Tibial nerve (tissue), 4 donors: ENCODE measurements at places on chromosomes 5 and 9. TPM values are rescaled to one million over a fixed set of nuclear protein-coding genes. Genes with fewer than 3 reads are reported as not detected.

DNA sequence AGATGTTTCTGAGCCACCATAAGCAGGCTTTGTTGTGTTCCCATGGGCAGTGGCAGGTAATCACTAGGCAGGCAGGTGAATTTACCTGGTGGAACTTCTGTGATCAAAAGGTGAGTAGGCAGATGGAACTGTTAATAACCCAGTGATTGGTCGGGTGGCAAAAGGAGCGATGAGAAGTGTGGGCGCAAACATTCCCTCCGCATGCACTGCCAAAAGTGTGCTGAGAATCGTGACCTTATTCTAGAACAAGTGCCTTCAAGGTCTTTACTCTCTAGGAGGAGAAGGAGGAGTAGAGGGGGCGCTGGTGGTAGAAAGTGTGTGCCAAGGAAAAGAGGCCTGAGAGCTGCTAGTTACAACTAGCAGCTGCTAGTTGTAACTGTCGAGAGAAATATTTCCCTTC is 3.3 kb downstream of the OTULINL start:
- H3K27ac ChIP-seq, result no peak overlapping the region
- H3K4me1 ChIP-seq, result no peaks in the 10 kb centered on the region
- H3K36me3 ChIP-seq, result no peaks in the 10 kb centered on the region
- no peaks in the 10 kb centered on the region for H3K27me3 ChIP-seq
- DNase-seq, result no peak

DNA sequence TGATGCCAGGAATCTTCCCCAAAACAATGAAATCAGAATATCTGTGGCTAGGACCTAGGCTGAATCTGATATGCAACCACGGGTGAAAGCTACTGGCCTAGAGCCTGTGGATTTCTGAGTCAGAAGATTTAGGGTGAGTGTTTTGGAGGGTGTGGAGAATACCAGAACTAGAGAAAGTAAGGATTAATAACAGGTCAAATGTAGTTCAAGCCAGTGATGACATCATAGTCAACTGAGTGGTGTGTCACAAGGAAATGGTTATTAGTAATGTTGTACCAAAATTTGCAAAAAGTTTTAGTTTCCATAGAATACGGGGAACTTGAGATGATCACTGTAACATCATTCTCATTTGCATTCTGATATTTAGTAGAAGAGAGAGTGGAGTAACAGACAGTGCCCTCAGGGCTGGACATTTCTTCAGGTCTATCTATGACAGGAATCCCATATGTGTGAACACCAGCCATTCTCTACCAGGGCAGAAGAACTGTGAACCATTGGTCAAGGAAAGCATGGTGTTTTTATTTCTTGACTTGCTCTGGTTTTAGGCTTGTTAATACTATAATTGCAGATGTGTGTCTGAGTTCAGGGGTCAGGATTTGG is 3.7 kb downstream of the GALNT12 start:
- H3K27me3 ChIP-seq, result peaks cover 20% of the 10 kb centered on the region
- H3K27ac ChIP-seq, result no peak overlapping the region
- no peaks in the 10 kb centered on the region for H3K36me3 ChIP-seq
- H3K4me3 ChIP-seq, result no peak overlapping the region
- DNase-seq, result no peak

DNA sequence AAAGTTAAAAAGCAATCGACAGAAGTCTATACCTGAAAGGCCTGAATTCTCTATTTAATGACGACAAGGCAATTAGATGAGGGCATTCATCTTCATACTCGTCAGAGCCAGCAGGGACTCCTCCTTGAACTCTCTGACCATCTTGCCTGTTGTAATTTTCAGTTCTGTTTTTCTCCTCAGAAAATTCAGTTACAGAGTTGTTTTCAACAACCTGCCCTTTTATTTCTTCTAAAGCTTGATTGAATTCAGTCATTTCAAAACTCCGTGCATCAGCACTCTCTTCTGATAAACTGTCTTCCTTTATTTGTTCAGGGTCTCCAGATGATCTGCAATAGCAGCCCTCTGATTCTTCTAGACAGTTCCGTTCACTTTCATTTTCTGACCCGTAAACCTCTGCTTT is 15.6 kb downstream of the RIOK2 start:
- H3K4me3 ChIP-seq, result no peak overlapping the region
- no peaks in the 10 kb centered on the region for H3K27me3 ChIP-seq
- H3K4me1 ChIP-seq, result no peaks in the 10 kb centered on the region
- peaks cover 3% of the 10 kb centered on the region for H3K36me3 ChIP-seq
- no peak overlapping the region for H3K27ac ChIP-seq
- DNase-seq, result no peak

DNA sequence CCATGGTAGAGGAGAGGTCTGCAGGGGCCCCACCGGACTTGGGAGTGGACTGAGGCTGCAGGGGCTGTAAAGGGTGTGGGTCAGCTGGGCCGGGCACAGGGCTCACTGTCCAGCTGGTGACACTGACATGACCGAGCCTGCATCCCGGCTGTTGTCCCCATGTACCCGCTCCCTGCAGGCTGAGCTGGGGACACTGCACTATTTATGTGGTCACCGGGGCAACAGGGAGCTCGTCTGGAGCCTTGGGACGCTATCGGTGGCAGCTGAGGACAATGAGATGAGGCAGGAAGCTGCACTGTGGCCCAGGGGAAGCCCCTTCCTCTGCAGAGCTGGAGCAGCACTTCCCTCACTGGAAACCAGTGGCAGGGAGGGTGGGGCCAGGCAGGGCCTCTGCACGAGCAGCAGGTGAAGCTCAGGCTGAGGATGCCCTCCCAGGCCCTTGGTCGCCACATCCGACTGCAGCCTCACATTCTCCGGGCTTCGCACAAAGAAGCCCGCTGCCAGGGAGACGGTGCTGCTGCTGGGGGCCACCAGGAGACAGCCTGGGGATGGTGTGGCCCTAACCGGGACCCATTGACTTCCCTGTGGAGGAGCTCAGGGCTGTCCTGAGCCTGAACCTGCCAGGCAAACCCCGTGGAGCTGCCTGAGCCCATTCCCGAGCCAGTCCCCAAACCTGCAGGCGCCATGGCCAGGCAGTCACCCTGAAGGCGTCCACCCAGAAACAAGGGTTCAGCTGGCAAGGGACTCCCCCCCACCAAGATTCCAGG is 26.4 kb downstream of the ZDHHC11B start:
- DNase-seq, result no peak
- peaks cover 14% of the 10 kb centered on the region for H3K4me1 ChIP-seq
- H3K4me3 ChIP-seq, result no peak overlapping the region
- H3K27ac ChIP-seq, result no peak overlapping the region
- no peaks in the 10 kb centered on the region for H3K27me3 ChIP-seq
- H3K36me3 ChIP-seq, result no peaks in the 10 kb centered on the region

- H3K4me1 ChIP-seq, result no peaks in the 10 kb centered on the region
- no peak overlapping the region for H3K4me3 ChIP-seq
- DNase-seq, result no peak
- no peak overlapping the region for H3K27ac ChIP-seq
- H3K27me3 ChIP-seq, result no peaks in the 10 kb centered on the region
Measured at GRCh38 chr5:107513337-107514085, 157.2 kb downstream of the EFNA5 start.

- no peaks in the 10 kb centered on the region for H3K4me1 ChIP-seq
- H3K27me3 ChIP-seq, result no peaks in the 10 kb centered on the region
- no peak overlapping the region for H3K27ac ChIP-seq
- no peak for DNase-seq
- no peaks in the 10 kb centered on the region for H3K36me3 ChIP-seq
Measured at GRCh38 chr5:135944967-135945560, 9.7 kb downstream of the LECT2 start.

GRCh38 chr5:76401801-76402250 is 1.3 kb upstream of the IQGAP2 start:
- H3K27me3 ChIP-seq, result no peaks in the 10 kb centered on the region
- H3K4me1 ChIP-seq, result no peaks in the 10 kb centered on the region
- DNase-seq, result no peak
- H3K4me3 ChIP-seq, result peak overlapping the region; percentile 75
- H3K27ac ChIP-seq, result peak overlapping the region; percentile 81
- no peaks in the 10 kb centered on the region for H3K36me3 ChIP-seq

DNA sequence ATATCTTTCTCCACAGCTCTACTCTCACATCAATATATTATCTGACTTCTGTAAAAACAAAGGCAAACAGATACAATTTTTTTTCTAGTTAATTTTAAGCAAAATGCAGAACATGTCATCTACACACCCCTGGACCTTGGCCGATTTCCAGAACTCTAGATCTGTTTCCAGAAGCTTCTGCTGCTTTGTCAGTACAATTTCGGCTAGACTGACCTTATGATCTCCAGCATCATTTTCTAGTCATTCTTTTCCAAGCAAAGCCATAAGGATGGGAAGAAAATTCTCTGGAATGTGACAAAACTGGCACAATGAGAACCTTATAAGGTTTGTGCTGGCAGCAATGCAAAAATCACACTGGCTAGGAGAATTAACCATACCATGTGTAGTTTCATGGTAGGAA is 132.8 kb upstream of the MPDZ start:
- H3K27me3 ChIP-seq, result no peaks in the 10 kb centered on the region
- DNase-seq, result no peak
- peak overlapping the region; percentile 48 for H3K27ac ChIP-seq
- no peaks in the 10 kb centered on the region for H3K36me3 ChIP-seq
- peaks cover 4% of the 10 kb centered on the region for H3K4me1 ChIP-seq

DNA sequence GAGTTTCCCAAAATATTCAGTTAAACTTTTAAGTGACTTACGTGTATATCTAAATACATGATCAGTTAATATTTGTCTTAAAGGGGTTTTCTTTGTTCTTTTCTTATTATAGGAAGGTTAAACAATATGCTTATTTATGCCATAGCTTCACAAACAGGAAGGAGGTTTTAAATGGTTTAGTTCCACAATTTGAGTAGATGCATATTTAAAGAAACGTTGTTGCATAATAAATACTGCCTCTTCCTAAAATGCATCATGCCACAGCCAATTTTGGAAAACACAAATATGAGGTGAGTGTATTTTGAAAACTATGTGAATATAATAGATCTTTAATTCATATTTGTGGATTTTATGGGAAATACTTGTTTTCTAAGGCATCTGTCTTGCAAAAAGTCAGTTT is 2.5 kb upstream of the ADRB2 start:
- no peak for DNase-seq
- peaks cover 8% of the 10 kb centered on the region for H3K4me1 ChIP-seq
- H3K27me3 ChIP-seq, result no peaks in the 10 kb centered on the region
- H3K4me3 ChIP-seq, result no peak overlapping the region
- no peak overlapping the region for H3K27ac ChIP-seq

GRCh38 chr9:33143241-33143661 is 23.9 kb downstream of the B4GALT1 start:
- H3K27ac ChIP-seq, result no peak overlapping the region
- H3K4me3 ChIP-seq, result no peak overlapping the region
- no peak for DNase-seq
- H3K4me1 ChIP-seq, result no peaks in the 10 kb centered on the region

GRCh38 chr5:76325876-76326491 is 77.1 kb upstream of the IQGAP2 start:
- peaks cover 18% of the 10 kb centered on the region for H3K4me1 ChIP-seq
- H3K27me3 ChIP-seq, result no peaks in the 10 kb centered on the region
- no peak overlapping the region for H3K27ac ChIP-seq

GRCh38 chr9:133980864-133981588 is 11.1 kb downstream of the VAV2 start:
- peaks cover 61% of the 10 kb centered on the region for H3K4me1 ChIP-seq
- no peaks in the 10 kb centered on the region for H3K36me3 ChIP-seq
- no peak for DNase-seq
- no peak overlapping the region for H3K4me3 ChIP-seq
- no peaks in the 10 kb centered on the region for H3K27me3 ChIP-seq

GRCh38 chr5:53261245-53261644 is 151.7 kb upstream of the MOCS2 start:
- no peak overlapping the region for H3K4me3 ChIP-seq
- H3K4me1 ChIP-seq, result no peaks in the 10 kb centered on the region
- no peak overlapping the region for H3K27ac ChIP-seq
- H3K27me3 ChIP-seq, result no peaks in the 10 kb centered on the region
- no peak for DNase-seq
- H3K36me3 ChIP-seq, result no peaks in the 10 kb centered on the region

DNA sequence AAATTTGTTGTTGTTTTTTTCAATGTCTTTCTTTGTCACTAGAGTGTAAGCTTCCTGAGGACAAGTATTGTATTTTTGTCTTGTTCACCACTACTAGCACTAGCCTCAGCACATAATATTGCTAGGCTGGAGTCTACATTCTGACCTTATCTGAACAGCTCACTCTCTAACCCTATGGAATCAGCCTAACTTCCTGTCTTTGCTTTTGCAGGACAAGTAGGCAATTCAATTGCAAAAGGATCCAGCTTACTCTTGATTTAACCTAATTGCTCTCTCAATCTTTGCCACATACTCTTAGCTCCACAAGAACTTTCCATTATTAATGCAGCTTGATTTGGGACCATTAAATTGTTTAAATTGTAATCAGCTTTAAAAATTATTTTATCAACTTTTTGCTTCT is 308.5 kb downstream of the MAN2A1 start:
- H3K36me3 ChIP-seq, result no peaks in the 10 kb centered on the region
- no peaks in the 10 kb centered on the region for H3K27me3 ChIP-seq
- no peaks in the 10 kb centered on the region for H3K4me1 ChIP-seq
- no peak overlapping the region for H3K4me3 ChIP-seq
- DNase-seq, result no peak

DNA sequence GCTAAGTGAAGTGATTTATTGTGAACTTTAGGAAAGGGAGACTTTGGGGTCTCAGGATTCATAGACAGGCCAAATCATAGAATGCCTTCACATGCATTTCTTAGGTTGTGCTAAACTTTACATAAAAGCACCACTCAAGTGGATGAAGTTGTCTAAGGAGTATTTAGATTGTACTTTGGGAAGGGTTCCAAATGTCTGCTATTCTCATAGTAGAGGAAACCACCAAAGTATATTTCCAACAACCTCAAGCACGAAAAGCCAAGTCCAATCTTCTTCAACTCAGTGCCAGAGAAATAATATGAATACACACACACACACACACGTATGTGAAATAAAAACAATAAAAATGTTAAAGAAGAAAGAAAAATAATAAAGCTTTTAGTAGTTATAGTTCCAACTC is 41.8 kb downstream of the ENC1 start:
- no peaks in the 10 kb centered on the region for H3K27me3 ChIP-seq
- no peak overlapping the region for H3K27ac ChIP-seq
- no peak for DNase-seq
- H3K4me1 ChIP-seq, result peaks cover 12% of the 10 kb centered on the region

GRCh38 chr5:135551593-135552447 is 16.1 kb upstream of the NEUROG1 start:
- H3K4me3 ChIP-seq, result no peak overlapping the region
- H3K27me3 ChIP-seq, result no peaks in the 10 kb centered on the region
- H3K4me1 ChIP-seq, result no peaks in the 10 kb centered on the region
- DNase-seq, result peak; percentile 55
- no peaks in the 10 kb centered on the region for H3K36me3 ChIP-seq
- no peak overlapping the region for H3K27ac ChIP-seq

The SPAAR gene
- 5.1 TPM for total RNA-seq

The FOXB2 gene
- not detected for total RNA-seq

The INSYN2B gene
- 4.2 TPM for total RNA-seq

The NAIF1 gene
- 9.0 TPM for total RNA-seq

The GTF3C4 gene
- 16.4 TPM for total RNA-seq

The TAF11L13 gene
- total RNA-seq, result not detected

The RNF180 gene
- total RNA-seq, result 13.1 TPM

The C1QTNF3 gene
- 5.0 TPM for total RNA-seq

The CDX1 gene
- total RNA-seq, result not detected

The WHRN gene
- 7.5 TPM for total RNA-seq

The ASB6 gene
- total RNA-seq, result 25.5 TPM

The N4BP3 gene
- 1.3 TPM for total RNA-seq
